ENCODE measurements at places on chromosomes 6 and 20. TPM values are rescaled to one million over a fixed set of nuclear protein-coding genes. Genes with fewer than 3 reads are reported as not detected.

GRCh38 chr20:19498756-19499155, 259.3 kb upstream of the RIN2 start:
- DNase-seq: no peak

DNA sequence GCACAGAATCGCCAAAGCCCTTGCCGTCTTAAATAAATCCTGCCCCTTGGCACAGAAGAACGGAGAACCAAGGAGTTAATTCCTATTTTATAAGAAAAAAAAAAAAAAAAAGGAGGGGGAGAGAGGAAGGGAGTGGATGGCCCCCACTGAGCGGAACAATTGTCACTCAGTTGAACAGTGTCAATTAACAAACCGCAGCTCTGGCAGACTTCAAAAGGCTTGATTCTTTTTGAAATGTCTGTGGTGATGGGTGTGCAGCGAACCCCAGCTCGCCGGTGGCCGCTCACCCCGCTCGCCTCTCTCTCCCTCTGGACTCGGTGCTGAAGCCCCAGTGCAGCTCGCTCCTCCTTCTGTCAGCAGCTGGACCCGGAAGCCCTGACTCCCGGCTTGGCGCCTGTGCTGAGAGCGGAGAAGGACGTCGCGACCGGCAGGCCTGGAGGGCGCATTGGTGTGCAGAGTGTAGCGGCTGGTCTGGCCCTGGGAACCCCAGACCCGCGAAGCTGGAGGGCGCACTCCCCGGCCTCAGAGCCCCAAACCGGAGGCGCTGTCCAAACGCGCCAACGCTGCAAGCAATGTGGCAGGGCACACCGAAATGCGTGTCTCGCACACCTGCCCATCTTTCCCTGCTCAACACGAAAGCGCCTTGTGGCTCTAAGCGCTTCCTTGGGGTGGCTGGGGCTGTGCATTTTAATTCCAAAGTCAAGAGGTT, 3.4 kb downstream of the LINC00237 start:
- DNase-seq: peak; percentile 76

DNA sequence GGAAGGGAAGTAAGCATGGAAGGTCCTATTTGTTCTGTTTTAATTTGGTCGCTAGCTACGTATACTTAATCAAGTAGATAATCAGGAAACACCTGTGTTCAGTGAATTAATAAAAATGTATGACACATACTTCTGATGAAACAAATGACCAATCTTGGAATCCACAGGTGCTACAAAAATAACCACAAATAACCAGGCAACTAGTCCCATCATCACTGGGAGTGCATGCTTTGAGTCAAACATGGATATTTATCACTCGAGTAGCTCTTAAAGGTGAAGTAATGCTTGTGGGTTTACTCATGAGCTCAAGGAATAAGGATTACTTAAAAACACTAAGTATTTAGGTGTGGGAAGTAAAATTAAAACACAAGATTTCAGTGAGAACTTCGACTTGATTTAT, 285.6 kb upstream of the ID4 start:
- DNase-seq: no peak

- DNase-seq: no peak
Measured at GRCh38 chr6:87922947-87923330, 124.7 kb upstream of the SPACA1 start.

- peak; percentile 80 for DNase-seq
Measured at GRCh38 chr20:23048283-23049200, 930 bp downstream of the THBD start.

DNA sequence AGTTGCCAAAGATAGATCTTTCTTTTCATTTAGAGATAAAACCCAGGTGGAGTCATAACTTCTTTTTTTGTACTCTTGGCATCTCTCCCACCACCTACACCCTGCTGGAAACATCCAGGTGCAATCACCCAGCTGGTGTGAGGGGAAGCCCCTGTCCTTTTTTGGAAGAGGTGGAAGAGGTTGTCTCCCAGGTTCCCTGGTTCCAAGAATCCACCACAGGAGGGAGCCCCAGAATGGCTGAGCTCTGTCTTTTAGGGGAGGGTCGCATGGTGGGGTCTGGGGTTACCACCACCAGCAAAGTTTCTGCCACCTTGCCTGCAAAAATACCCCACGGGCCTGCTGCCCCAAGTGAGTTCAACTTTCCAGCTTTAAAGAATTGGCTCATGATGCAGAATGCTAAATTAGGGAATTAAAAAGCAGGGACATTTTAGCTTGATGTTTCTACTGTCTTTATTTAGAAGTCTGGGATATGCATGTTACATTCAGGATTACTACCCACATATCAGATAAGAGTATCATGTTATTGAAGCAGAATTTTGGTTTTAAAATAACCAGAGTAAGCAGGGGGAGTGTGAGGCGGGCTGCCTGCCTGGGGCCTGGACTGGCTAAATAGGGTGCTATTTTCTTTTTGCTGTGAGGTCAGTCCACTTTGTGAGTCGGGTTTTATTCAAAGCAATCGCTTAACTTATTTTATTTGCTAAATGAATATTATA, 11.0 kb downstream of the SMOC2 start:
- DNase-seq: peak; percentile 64

- DNase-seq: no peak
Measured at GRCh38 chr6:43886067-43886461, 116.1 kb downstream of the VEGFA start.

DNA sequence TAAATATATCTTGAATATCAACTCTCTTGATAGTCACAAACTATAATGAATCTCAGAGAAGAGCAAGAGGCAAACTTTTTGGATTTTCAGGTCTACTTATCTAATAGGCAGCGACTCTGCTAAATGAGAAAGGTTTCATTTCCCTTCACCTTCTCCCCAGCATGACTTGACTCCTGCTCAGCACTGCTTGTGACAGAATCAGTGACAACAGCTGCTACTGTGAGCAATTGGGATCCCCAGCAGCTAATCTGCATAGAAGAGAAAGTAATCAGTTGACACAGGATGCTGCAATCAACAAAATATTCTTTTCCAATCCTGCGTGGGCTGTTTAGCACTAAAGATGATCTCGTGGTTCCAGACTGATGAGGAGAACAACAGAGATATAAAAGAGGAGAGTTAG, 205.5 kb downstream of the MMUT start:
- no peak for DNase-seq

DNA sequence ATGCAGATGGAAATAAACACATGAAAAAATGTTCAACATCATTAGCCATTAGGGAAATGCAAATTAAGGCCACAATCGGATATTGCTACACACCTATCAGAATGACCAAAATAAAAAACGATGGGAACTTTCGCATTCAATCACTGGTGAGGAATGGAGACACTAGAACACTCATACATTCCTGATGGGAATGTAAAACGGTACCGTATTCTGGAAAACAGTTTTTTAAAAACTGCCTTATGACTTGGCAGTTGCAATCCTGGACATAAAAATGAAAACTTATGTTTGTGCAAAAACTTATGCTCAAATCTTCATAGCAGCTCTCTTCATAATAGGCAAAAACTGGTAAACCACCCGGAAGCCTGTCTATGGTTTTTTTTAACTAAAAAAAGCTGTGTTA, 146.0 kb downstream of the CEBPB start:
- no peak for DNase-seq

- DNase-seq: no peak
Measured at GRCh38 chr6:47230579-47230978, 79.1 kb downstream of the TNFRSF21 start.

DNA sequence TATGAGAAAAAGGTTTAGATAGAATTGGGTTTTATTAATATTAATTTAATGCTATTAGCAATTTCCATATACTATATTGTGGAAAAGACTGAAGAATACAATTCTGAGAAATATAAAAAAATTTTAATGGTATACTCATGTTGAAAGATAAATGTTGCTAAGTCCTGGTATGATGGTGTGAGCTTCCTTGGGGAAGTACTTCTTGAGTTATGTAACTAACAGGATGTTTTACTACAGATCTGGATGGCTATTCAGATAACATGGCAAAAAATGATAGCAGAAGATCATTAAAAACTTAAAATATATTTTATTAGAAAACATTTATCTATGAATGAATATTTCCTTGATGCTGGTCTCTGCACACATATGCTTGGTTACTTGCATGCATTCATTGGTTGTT, 23.5 kb upstream of the CALHM6 start:
- DNase-seq: no peak

GRCh38 chr6:73746787-73747186, 50.8 kb downstream of the CD109 start:
- no peak for DNase-seq

DNA sequence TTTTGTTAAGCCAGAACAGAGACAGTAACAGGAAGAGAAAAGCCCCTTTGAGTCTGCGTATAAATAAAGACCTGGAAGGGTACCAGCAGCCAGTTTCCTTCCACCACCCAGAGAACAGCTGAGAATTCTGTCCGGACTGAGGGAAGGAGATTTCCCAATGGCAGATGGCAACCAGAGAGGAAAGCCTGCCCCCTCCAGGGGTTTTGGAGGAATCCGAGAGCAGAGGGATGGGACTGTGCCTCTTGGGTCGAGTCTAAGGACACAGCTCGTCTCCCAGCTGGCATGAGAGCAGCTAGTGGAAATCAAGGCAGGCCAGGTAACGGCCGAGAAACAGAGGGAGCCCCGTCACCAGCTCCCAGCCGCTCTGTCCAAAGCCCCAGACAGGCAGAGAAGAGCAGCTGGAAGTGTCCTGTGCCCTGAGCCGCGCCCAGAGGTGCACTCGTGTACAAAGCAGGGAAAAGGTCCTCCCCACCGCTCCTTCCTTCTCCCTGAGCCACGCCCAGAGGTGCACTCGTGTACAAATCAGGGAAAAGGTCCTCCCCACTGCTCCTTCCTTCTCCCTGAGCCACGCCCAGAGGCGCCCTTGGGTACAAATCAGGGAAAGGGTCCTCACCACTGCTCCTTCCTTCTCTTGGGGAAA, 134.0 kb upstream of the SNX9 start:
- DNase-seq: peak; percentile 62

DNA sequence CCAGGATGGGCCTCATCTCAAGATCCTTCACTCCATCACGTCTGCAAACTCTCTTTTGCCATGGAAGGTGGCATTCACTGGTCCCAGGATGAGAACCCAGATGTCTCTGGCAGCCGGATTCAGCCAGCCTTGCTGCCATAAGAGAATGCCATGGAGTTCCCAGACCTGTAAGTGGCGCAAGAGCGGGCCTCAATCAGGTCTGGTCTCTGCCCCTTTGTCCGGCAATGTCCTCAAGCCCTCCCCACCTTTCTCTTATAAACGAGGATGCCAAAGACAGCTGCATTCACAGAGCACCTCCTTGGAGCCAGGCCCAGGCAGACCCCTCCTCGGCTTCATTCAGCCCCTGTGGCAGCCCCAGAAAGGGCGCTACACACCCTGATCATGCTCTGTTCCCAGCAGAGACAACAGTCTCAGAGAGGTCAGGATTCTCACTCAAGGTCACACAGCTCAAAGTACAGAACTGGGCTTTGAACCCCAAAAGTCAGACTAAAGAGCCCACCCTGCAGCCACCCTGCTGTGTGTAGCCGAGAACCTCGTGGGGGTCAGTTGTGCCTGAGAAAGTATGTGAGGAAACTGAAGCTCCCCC, 263.7 kb downstream of the TAF4 start:
- DNase-seq: no peak

DNA sequence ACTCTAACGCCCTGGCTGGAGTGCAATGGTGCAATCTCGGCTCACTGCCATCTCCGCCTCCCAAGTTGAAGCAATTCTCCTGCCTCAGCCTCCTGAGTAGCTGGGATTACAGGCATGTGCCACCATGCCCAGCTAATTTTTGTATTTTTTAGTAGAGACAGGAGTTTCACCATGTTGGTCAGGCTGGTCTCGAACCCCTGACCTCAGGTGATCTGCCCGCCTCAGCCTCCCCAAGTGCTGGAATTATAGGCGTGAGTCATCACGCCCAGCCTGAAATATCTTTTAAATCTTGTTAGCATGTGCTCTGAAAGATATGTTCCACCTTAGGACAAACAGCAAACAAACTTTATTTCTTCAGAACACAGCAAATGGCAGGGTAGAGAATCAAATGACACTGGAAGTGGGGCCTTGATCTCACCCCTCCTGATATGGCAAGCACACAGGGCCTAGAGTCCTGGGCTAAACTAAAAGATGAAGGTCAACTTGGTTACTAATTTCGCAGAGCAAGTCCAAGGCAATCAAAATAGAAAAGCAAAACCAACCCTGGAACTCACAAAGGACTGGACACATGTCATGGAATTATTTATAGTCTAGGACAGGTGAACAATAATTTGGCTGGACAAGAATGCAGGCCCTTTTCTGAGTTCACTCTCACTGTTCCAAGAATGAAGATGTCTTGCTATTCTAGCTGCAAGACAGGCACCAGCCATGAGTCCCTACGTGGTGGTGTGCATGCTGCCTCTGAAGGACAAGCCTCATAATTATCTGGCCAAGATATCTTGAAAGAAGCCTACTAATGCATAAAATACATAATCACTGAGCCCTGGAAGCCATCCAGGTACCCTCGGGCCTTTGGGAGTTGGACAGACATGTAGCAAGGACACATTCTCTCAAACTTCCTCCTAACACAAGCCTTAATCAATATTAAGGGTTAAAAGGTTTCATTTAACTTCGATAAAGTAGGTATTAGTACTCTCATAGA, 35.6 kb downstream of the B4GALT5 start:
- DNase-seq: no peak

The LY6G6D gene
- not detected for total RNA-seq

The RIPPLY2 gene
- 0.90 TPM for total RNA-seq

The PSORS1C1 gene
- total RNA-seq: 0.48 TPM

The C20orf202 gene
- 0.13 TPM for total RNA-seq
